ENCODE measurements at places on chromosomes 1 and 21. TPM values are rescaled to one million over a fixed set of nuclear protein-coding genes. Genes with fewer than 3 reads are reported as not detected.

- no peak for DNase-seq
Measured at GRCh38 chr1:202856014-202856413, 32.9 kb downstream of the RABIF start.

DNA sequence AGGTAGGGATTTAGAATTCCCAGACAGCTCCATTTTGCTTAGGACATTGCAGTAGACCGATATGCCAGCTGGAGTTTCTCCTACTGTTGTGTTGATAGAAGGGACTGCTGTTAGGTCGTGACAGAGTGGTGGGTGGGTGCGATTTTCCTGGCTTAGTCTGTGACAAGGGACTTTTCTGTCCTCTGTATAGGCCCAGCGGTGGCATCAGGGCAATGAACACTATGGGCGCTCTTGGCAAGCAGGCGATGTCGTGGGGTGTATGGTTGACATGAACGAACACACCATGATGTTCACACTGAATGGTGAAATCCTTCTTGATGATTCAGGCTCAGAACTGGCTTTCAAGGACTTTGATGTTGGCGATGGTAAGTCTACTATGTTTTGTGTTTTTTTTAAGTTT, 321.8 kb downstream of the ZP4 start:
- no peak for DNase-seq

GRCh38 chr1:29591601-29592260, 355.4 kb downstream of the PTPRU start:
- no peak for DNase-seq

DNA sequence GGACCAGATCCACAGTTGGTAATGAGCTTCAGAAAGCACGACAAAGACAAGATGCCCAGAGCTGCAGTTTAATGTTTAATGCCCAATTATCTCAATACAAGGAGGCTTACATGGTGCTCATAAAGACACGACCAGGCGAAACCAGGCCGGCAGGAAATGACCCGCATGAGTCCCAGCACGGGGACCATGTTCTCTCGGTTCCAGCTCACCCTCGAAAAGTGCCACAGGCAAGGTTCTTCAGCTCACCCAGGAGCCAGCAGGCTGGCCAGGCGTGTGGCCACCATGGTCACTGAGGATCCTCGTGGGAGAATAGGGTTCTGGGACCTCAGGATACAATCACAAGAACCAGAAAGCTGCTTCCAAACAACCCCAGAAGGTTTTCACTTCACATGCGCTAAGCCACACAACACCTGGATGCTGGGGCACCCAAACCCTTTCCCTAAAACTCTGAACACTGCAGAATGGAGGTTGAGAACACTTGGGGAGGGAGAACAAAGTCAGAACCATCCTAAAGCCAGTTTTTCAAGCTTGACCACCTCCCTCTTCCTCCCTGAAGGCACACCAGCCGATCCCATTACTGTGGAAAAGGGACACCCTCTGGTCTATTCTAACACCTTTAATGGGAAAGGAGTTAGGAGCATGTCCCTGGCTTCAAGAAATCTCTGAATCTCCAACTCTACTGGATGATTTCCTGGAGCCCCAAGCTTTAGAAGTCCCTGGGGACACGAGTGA, 22.6 kb upstream of the ASAP3 start:
- DNase-seq: no peak

- DNase-seq: no peak
Measured at GRCh38 chr1:177824508-177824982, 145.3 kb downstream of the SEC16B start.

- DNase-seq: no peak
Measured at GRCh38 chr1:201707656-201708055, 121.3 kb upstream of the IPO9 start.

DNA sequence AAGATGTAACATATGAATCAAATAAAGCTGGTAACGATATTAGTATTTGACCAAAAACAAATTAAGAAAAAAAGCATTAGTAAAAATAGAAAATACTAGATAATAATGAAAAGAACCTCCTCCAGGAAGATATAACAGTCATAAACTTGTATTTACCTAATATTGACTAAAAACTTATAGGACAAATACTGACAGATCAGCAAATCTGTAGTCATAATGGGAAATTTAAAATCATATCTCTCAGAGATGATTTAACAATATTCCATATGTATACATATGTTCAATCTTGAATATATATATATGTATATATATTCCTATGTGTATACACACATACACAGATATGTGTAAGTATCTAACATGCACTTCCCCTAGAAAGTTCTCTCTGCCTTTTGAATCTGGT, 52.0 kb upstream of the FGGY start:
- no peak for DNase-seq

C4BPB gene
- not detected for total RNA-seq

C4BPA gene
- total RNA-seq: not detected

MYBPH gene
- total RNA-seq: not detected

PLEKHO1 gene
- 12.3 TPM for total RNA-seq

DNA sequence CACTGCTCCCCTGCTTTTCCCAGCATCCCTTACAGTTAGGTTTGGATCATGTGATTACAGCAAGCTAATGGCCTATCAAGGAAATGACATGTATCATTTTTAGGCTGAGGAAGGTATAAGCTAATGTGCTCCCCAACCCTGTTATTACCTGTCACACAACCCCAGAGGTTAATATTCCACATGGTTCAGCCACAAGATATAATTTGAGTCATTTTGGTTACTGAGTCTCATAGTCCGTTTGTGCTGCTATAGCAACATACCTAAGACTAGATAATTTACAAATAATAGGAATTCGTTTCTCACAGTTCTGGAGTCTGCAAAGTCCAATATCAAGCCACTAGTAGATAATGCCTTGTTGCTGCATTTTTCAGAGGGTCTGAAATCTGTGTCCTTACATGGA, 29.1 kb upstream of the SLC16A1 start:
- no peak for DNase-seq

DNA sequence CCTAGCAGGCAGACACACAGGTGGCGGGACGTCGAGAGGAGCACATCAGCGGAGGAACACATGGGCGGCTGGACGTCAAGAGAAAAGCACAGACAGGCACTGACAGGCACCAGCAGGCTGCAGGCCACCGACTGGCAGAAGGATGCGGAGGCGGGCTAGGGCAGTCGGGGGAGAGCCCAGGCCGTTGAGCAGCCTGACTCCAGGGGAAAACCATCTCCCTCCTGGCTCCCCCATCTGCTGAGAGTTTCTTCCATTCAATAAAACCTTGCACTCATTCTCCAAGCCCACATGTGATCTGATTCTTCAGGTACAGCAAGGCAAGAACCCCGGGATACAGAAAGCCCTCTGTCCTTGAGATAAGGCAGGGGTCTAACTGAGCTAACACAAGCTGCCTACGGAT, 25.5 kb downstream of the B3GALT5 start:
- DNase-seq: no peak

GRCh38 chr1:114145504-114146151, 8.0 kb downstream of the SYT6 start:
- peak; percentile 5 for DNase-seq

C1orf21 gene
- 58.4 TPM for total RNA-seq

DNA sequence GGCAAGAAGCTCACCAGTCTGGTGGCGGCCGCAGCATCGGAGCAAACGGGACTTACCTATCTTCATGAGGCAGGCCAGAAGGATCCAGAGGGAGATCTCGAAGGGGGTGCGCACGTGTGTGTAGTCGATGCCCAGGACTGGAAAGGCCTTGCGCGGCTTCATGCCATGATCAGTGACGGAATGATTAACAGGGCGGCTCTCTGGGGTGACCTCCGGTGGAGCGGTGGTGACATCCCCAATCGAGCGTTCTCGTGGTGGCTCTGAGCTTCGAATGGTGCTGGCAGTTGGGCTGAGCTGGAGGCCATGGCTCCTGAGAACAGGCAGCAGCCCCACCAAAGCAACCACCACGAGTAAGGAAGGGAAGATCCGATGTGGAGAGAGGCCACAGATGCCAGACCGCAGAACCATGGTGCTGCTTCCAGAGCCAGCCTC, 982 bp downstream of the SLC9A1 start:
- no peak for DNase-seq

DNA sequence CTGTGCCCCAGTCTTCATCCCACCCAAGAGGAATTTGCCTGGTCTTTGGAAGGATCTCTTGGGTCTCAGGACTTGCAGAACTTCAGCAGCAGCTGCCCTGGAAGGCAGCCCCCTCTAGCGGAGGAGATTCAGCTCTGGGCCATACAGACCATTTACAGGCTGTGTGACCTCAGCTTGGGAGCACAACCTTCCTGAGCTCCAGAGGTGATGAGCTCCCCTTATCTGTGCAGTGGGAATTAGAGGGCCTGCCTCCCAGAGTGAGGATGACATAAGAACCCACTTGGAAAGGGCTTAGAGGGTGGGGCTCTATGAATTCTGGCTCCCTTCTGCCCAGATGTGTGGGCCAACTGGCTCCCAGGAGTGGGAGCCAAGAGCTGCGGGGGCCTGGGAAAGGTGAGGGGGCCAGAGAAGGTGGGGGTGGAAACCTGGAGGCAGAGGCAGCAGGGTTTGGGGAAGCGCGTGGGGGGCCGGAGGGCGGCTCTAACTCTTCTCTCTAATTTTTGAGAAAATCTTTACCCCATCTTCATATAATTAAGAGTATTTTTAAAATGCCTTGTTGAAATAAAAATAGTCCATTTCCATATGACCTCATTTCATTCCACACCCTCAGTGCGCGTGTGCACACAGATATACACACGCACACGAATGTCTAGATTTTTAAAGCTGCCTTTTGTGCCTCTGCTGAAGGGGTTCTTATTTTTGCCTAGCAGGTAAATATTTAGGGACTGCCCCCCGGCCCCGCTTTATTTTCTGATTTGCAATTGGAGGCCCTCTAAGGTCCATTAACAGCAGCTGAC, 21.5 kb downstream of the EPHB2 start:
- DNase-seq: no peak

GRCh38 chr1:43357251-43357650, 1.5 kb upstream of the CDC20 start:
- no peak for DNase-seq

GRCh38 chr1:218394416-218394815, 49.3 kb downstream of the TGFB2 start:
- no peak for DNase-seq

- DNase-seq: peak; percentile 97
Measured at GRCh38 chr1:10960411-10961299, 51.8 kb upstream of the TARDBP start.

- DNase-seq: no peak
Measured at GRCh38 chr1:203172184-203173010, 3.2 kb downstream of the MYBPH start.

DNA sequence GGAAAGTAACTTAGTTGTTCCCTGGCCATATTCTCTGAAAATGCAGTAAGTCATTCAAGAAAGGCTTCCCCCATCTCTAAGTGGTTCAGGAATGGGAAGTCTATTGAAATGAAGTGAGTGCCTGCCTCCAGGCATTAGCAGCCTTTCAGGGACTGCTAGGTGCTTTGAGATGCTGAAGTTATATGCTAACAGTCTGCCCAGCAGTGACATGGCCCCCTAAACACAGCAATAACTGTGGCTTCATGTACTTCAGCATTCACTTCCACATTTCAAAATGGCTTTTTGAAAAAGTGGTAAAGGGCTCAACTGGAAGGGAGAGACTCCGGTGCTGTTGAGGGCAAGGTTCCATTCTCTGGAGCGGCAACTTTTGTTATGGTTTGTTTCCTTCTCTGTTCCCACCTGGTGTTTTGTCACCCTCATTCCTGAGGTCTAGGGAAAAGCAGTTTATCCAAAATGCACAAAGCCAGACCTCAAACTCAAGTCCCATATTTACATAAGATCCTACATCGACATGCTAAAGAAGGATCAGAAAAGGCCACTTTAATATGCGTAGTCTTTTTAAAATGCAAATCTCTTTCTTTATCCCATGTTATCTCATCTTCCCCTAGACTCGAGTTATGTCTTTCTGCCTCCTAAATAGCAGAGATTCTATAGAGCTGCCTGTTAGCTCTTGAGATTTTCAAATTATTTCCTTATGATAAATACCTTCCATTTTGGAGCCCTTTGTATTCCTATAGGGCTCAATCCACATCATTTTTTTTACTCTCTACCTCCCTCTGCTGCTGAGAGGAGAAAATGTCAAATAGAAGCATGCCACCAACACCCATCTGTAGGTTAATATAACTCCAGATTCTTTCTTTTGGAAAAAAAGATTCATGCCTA, 34.2 kb upstream of the LRRC8C start:
- no peak for DNase-seq

- DNase-seq: peak; percentile 61
Measured at GRCh38 chr21:41396558-41397075, 29.4 kb upstream of the MX1 start.

DNA sequence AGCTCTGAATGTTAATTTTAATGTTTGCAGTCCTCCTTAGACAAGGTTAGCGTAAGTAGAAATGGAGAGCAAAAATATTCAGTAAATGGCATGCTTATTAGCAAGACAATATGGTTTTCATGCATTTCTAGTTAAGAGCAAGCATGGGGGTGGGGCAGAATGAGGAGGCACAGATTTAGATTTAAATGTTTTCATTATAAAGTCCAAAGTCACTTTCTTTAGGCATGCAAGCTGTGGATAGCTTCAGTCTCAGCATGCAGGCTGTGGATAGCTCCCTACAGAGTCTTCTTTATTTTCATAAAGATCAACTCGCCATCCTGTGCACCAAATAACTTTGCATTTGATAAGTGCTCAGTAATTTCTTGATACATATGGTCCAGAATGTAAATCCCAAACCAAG, 1294.5 kb upstream of the ADGRL2 start:
- no peak for DNase-seq

MIER1 gene
- total RNA-seq: 17.0 TPM

- no peak for DNase-seq
Measured at GRCh38 chr1:51863384-51863783, 15.1 kb downstream of the NRDC start.

DNA sequence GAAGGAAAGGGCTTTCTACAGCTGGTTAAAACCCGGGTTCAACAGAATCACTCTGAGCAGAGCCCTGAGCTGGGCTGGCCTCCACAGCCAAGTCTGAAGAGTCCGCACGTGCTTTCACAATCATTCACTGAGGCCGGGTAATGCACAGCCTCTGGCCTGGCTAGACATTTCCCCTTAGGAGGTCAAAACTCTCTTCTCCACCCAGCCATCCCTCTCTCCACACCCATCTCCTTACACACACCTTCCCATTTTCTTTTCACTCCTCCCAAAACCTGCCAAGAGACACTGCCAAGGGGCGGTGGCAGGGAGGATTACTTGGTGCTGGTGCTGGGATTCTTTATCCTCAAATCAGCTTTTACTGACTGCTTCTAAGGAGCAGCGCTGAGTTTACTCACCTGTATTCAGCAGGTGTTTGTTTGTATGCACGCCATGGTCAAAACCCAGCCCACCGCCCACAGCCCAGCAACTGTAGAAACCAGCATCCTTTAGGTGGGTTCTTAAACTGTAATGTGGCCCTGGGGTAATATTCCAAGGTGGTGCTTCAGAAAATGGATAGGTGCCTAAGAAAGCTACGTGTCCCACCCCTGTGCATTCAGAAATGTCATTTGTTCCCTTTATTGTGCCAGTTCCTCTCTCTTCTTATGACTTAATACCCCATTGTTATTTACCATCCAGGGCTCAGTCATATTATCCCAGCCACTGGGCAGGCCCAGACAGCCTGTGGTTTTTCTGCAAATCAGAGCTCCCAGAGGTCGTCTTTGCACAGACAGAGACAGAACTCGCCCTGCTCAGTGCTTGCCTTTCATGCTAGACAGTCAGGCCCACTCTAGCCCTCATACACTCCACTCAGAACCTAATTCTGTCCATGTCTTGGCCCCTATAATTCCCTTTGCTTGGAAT, 80.2 kb downstream of the ADSS2 start:
- no peak for DNase-seq

NFIA gene
- total RNA-seq: 26.0 TPM

GRCh38 chr1:244941121-244941520, 76.8 kb upstream of the HNRNPU start:
- DNase-seq: no peak

Data from lower leg skin (tissue), 4 donors.